Spinal cord (tissue), 10 donors: ENCODE measurements at places on chromosomes 4 and X.

DNA sequence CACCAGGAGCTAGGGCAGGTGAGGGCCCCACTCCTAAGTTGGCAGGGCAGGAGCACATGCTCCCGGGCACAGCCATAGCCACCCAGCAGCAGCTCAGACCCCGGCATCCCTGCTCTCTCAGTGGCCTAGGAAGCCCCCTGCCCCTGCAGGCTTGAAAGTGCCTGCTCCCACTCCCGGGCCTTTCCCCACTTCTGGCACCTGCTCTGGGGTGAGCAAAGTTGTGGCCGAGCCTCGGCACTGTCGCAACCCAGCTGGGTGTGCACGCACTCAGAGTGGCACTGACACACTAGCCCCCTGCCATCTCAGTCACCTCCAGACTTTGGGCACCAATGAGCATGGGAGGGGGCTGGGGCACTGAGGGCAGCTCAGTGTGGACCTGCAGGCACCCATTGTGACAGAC, 60.8 kb upstream of the CDKN2AIP start:
- DNase-seq, result no peak

DNA sequence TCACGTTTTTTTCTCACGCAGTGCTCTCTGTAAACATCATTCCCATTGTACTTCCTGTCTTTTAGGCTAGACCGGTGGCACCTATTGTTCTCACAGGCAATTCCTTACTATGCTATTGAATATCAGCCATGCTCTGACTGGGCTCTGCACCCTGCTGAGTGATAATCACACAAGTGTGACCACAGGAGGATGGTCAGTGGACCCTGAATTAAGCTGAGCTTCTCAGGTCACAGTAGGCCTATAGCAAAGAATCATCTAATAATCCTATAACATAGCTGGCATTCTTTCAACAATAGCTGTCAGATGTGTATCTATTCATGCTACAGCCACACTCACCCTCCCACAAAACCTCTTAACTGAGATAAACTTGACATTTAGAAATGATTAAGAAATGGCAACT, 2399.8 kb upstream of the TENM3 start:
- no peak for DNase-seq

GRCh38 chr4:78561677-78562076, 10.1 kb downstream of the ANXA3 start:
- DNase-seq, result no peak

DNA sequence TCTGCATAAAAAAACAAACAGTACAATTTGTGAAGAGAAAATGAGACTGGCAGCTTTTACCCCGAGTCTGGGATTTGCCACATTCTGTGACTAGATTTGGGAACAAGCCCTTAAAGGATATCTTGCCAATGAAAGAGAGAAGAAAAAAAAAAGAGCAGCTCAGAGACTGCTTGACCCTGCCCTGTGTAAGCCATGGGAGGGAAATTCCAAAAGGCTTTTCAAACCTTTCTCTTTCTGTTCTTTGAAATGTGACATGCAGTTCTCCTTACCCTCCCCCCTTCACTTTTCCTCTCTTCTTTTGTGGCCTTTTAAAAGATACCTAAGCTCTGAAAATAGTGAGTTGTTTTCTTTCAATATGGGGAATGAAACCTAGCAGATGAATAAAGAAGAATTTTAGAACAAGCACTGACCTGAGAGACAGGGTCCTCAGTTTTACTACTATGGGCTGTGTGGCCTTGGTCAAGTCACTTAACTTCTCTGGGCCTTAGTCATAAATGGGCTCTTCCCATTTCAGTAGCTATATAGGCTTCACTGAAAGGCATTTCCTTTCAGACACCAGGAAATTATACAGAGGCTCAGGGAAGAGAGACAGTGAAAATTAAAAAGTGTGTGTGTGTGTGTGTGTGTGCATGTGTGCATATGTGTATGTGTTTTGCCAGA, 5.1 kb downstream of the CCDC160 start:
- DNase-seq, result no peak

- peak; percentile 77 for DNase-seq
Measured at GRCh38 chr4:173522160-173522950, 7.7 kb downstream of the HAND2 start.

DNA sequence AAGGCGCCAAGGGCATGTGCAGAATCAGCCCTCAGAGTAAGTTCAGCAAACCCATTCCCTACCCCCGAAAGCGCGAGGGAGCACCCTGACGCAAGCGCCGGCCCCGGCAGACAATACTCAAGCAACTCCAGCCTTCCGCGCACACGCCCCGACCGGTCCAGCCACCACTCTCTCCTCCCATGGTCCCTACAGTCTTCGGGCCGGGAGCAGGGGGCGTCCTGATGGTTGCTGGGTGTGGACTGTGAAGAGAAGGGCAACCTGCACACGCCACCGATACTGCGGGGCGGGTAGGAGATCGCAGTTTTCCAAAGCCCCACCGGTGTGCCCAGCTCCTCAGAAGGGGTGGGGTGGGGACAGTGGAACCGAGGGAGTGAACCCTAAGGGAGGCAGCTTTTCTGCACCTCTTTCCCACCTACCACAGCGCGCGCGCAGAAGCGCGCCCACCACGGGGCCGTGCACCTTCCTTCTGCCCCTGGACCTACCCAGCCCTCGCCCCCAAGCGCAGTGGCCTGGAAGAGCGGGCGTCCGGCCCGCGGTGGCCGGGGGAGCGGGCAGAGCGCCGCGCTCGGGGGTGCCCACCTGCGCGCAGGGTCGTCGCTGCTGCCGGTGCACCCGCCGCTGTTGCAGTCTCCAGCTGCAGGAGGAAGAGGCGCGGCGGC, 650.2 kb upstream of the DIPK2B start:
- no peak for DNase-seq

GRCh38 chr4:8099981-8100464, 58.6 kb downstream of the ABLIM2 start:
- DNase-seq, result no peak

GRCh38 chr4:40840255-40840984, 90.7 kb downstream of the NSUN7 start:
- no peak for DNase-seq

GRCh38 chrX:64202808-64203325, 2.6 kb downstream of the AMER1 start:
- no peak for DNase-seq

DNA sequence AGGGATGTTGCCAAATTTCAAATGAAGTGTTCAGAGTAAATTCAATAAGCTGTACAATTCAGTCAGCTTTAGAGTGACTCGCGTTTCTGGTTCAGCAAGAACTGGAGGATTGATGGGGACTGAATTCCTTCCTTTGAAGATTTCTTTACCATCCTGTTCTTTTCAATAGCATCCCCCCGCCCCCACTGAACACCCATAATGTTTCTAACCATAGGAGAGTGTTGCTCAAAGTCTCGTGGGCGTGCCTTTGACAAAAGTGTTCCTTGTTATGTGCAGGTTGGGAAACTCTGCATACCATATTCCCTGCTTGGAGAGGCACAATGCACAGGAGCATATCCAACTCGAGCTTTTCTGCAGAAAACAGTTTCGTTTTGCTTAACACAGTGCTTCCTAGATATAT, 323.5 kb upstream of the CASK start:
- no peak for DNase-seq

- no peak for DNase-seq
Measured at GRCh38 chr4:88865466-88865865, 167.8 kb upstream of the NAP1L5 start.

DNA sequence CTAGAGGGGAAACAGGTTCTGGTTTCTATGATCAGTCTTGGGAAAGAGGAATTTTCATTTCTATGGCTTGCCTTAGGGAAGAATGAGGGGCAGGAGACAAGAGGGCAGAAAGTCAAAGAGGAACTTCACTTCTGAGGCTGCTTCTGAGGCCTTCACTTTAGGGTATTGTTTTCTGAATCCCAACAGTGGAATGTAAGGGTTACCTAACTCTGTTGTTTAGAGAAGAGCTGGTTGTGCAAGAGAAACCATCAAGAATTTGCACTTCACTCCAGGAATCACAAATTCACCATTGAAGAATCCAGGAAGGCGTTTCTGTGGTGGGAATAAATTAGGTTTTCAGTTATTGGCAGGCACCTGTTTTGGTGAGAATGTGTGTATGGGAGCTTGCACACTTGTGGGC, 126.7 kb upstream of the AMOT start:
- no peak for DNase-seq
